ENCODE measurements at places on chromosomes 1 and 21.

- no peak for DNase-seq
Observed at GRCh38 chr1:8689431-8690252, 127.8 kb downstream of the RERE start.

DNA sequence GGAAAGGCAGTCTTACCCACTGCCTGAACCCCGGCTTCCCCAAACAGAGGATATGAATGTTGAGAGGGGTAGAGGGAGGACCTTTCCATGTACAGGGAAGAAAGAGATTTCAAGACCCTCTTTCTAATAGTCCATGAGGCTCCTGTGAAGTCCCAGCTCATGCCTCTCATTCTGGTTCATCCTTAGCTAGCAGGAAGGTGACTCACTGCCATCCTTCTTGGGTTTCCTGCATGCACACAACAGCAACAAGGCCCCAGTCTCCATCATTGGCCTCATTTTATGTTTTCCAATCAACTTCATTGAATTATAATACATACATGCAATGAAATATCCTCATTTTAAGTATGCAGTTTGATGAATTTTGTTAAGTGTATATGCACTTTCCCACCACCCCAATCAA, 46.2 kb downstream of the SYT2 start:
- DNase-seq: no peak

GRCh38 chr21:41932191-41932575, 21.6 kb downstream of the C2CD2 start:
- no peak for DNase-seq

GRCh38 chr1:55580845-55581332, 365.7 kb upstream of the USP24 start:
- DNase-seq: peak; percentile 86

- no peak for DNase-seq
Observed at GRCh38 chr1:67896826-67897225, 63.6 kb upstream of the GNG12 start.

DNA sequence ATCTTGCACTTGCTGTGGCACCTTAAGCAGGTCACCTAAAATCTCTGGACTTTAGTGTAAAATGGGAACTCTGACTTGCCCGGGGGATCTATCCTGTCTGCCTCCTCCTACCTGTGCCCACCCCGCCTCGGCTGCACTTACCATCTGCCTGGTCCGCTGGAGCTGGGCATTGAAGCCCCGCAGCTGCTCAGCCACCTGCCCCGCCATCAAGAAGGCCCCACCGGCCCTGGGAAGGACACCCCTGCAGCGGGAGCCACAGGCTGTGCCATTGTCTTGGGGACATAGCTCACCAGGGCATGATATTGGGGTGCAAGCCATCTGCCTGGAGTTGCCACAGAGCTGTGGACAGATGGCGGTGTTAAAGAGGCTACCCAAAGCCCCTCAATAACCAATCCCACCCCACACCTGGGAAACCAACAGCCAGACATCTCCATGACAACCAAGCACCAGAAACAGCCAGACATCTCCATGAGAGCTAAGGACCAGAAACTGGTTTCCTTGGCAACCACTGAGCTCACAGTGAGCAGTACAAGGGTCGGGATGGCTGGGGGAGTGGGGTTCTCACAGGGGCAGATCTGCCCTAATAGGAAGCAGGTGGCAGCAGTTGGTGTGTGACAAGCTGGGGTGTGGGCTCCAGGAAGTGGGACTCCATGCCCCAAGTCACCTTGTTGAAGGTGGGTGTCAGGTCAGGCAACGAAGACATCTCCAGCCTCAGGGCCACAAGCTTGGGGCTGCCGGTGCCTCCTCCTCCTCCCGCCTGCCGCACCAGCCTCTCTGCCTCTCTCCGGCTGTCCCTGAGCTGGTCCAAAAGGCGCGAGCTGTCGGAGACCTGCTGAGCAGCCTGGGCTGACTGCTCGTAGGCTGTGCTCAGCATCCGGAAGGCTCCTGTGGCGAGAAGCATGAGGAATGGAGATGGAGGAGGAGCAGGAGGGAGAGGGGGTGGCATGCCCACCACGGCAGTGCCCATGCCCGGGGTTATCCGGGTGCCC, 29.1 kb downstream of the LAMB3 start:
- no peak for DNase-seq

- no peak for DNase-seq
Observed at GRCh38 chr1:29310616-29311180, 74.4 kb downstream of the PTPRU start.

GRCh38 chr1:203133970-203134725, 6.6 kb downstream of the ADORA1 start:
- no peak for DNase-seq

DNA sequence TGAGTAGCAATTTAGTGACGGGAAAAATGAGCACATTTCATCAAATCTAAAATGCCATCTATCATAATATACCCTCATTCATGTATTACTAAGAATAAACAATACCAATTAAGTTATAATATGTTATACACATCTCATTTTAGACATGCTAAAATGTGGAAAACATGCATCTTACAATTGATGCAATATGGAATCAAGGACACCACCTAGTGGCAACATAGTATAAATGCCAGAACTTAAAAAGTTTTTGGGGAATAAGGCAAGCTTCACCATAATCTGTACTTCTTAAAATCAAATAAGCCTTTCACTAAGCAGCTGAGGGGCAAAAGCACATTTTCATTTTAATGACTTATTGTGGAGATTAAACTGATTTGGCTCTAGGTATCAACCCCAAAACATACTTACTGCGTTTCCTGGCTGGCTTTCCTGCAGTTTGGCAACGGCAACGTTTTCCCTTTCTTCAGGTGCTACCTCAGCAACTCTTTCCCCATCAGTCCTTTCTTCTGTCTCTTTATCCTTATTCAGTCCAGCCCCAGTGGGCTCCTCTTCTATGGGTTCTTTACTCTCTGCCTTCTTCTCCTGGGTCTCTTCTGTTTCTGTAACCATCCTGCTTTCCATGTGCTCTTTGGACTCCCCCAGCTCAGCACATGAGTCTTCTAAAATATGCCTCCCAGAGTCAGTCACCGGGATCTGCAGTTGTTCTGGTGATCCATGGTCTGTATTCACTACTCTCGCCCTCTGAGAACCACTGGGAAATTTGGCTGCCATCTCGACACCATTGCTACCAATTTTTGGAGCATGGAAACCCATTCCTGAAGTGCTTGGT, 11.4 kb downstream of the SDE2 start:
- no peak for DNase-seq

DNA sequence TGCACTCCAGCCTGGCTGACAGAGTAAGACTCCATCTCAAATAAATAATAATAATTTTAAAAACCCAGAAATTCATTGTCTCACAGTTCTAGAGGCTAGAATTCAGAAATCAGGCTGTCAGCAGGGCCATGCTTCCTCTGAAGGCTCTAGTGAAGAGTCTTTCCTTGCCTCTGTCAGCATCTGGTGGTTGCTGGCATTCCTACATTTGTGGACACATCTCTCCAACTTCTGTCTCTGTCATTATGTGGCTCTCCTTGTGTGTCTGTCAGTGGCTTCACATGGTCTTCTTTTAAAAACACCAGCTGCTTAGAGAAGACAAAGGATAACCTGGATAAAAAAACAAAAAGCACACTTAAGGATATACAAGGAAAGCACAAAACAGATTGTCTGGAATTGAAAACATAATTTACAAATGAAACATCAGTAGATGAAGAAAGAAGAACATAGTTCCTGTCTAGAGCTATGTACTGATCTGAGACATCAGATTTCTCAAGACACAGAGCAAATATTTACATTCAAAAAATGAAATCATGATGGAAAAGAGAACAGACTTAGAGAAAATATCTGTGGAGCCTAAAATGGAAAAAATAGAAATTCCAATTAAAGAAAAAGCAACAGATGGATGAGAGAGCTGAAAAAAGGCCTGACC, 32.7 kb upstream of the ASB17 start:
- DNase-seq: no peak

- DNase-seq: no peak
Observed at GRCh38 chr1:89670163-89670562, 37.2 kb downstream of the LRRC8C start.

DNA sequence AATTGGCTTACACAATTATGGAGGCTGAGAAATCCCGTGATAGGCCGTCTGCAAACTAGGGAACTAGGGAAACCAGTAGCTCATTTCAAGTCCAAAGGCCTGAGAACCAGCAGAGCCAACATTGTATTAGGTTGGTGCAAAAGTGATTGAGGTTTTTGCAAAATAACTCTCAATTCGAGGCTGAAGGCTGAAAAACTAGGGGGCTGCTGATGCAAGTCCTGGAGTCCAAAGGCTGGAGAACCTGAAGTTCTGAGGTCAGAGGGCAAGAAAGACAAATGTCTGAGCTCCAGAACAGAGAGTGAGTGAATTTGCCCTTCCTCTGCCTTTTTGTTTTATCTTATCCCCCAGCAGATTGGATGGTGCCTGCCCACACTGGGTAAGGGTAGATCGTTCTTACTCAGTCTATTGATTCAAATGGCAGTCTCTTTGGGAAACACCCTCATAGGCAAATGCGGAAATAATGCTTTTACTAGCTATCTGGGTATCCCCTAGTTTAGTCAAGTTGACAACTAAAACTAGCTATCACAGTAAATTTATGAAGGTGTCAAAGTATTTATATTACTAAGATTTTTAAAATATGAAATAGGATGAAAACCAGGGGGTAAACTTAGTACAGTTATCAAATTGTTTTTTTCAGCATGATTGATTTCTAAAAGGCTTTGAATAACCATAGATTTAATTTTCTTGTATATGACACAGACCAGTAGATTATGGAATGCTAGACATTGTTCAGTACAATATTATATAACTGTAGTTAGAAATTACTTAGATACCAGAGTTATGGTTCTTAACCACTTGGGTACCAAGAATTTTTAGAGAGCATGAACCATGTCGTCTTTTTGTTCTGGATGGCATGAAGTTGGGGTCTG, 15.4 kb downstream of the RABGAP1L start:
- DNase-seq: no peak

- DNase-seq: peak; percentile 66
Observed at GRCh38 chr1:162391790-162392563, 10.4 kb downstream of the C1orf226 start.

GRCh38 chr1:36367066-36367465, 18.7 kb downstream of the STK40 start:
- DNase-seq: no peak

GRCh38 chr1:229470406-229471043, 36.6 kb upstream of the ACTA1 start:
- DNase-seq: no peak

- no peak for DNase-seq
Observed at GRCh38 chr21:15415541-15416261, 314.1 kb upstream of the USP25 start.

GRCh38 chr1:208207388-208208131, 36.6 kb downstream of the PLXNA2 start:
- DNase-seq: no peak

- DNase-seq: no peak
Observed at GRCh38 chr1:228938537-228938901, 203.2 kb downstream of the RHOU start.

DNA sequence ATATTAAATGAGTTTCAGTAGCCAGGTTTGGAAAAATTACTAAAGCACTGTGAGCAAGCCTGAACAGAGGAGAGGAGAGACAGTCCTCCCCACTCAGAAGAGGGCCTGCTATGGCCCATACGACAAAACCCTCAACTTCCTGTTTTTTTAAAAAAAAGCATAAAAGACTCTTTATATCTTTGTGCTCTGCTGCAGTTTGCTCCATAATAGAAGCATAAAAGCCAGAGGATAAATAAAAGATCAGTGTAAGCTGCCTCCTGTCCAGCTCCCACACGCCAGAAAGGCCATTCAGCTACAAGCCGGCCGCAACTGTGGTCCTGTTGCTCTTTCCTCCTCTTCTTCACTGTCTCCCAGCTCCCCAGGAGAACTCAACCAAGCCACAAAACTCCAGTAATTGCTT, 37.8 kb downstream of the NID1 start:
- peak; percentile 89 for DNase-seq

- DNase-seq: no peak
Observed at GRCh38 chr1:64624808-64625207, 120.1 kb upstream of the RAVER2 start.

GRCh38 chr1:202283379-202283844, 58.3 kb downstream of the UBE2T start:
- peak; percentile 92 for DNase-seq

DNA sequence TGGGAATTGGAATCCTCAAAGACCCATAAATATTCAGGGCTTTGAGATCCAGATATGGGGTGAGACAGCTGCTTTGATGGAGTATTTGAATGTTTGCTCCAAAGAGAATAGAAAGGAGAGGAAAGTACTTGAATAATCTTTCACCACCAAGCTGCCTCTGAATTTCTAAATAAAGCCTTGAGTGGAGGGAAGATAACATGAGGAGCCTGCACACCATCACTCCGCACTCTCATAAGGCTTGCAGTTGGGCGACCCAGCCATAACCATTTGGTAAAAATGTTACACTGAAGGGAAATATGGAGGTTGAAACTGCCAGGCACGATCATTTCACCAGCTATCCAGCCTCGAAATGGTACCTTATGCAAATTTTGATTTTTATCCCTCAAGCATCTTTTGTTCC, 38.4 kb downstream of the VCAM1 start:
- DNase-seq: no peak

- DNase-seq: no peak
Observed at GRCh38 chr1:6065093-6065858, 19.6 kb downstream of the KCNAB2 start.

DNA sequence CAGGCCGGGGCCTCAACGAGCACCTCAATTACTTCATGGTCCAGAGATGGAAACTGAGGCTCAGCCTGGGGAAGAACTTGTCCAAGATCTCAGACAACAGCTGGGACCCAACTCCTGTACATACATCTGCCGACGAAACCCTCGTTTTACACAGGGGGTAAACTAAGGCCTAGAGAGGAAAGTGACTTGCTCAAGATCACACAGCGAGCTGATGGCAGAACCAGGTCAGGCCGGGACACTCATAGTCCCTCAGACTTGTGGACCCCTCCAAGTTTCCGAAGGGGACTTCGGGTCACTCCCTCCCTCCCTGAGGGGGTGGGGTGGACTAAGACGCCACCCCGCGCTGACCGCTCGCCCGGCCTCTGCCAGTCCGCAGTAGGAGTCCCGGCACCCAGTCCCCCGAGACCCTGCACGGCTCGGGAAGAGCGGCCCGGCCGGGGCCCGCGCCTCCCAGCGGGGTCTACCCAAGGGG, 430 bp downstream of the WASF2 start:
- DNase-seq: no peak

DNA sequence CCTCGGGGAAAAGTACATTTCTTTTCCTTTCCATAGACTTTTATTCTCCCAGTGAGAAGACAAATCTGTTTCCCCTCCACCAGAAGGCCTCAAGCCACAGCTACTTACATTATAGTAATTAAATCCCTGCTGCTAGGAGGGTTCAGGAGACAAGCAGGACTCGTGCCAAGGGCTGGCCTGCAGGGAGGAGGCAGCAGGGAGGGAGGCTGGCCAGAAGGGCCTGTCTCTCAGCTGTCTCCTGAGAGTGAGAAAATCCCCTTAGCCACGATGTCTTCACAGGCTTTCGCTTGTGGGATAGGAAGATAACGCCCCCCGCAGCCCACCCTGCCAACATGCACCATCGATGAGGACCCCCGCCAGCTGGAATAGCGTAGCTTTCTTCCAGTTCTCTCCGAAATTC, 14.0 kb downstream of the KCNN3 start:
- DNase-seq: no peak

Measured in COLO829 (cell line).